Urinary bladder (tissue), 4 donors: ENCODE measurements at places on chromosomes 5 and 9. TPM values are rescaled to one million over a fixed set of nuclear protein-coding genes. Genes with fewer than 3 reads are reported as not detected.

GRCh38 chr9:113215132-113215531 is 5.9 kb downstream of the FKBP15 start:
- DNase-seq, result no peak

DNA sequence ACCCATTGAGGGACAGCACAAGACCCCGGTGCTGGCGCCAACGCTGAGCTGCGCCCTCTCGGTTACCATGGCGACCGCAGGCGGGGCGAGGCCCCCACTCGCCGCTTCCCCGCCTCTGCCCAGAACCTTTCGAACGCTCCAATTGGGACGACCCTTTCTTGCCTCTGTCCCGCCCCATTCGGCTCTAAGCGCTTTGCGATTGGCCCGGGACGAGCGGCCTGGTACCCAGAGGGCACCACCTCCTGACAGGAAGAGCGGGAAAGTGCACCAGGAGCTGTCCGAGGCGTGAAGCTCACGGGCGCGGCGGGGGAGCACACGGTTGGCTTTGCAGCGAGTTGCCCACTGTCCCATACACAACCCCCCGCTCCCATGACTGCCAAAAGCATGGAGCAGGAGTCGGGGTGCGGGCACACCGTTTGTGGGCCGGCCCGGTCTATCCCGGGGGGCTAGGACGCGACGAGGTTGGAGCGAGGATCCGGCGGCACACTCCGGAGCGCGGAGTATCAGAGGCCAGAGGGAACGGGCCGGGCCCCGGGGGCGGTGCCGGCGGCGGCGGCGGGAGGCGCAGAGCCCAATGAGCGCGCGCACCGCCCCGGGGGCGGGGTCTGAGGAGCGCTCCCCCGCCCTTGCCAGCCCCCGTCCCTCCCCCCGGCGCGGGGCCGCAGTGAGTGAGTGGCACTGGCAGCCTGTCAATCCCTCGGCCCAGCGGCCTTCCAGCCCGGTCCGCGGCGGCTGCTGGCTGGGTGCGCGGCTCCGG is 978 bp upstream of the PBX3 start:
- DNase-seq, result peak; percentile 69

DNA sequence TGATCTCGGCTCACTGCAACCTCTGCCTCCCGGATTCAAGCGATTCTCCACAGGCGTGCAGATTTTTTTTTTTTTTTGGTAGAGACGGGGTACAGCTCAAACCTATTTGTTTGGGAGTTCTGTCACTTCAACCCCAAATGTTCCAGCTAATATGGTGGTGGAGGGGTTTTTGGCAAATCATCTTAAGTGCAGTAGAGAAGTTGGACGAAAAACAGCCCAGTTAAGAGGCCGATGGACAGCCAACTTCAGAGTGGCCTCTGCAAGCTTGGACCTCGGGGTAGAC is 756 bp upstream of the PRR7 start:
- DNase-seq, result no peak

DNA sequence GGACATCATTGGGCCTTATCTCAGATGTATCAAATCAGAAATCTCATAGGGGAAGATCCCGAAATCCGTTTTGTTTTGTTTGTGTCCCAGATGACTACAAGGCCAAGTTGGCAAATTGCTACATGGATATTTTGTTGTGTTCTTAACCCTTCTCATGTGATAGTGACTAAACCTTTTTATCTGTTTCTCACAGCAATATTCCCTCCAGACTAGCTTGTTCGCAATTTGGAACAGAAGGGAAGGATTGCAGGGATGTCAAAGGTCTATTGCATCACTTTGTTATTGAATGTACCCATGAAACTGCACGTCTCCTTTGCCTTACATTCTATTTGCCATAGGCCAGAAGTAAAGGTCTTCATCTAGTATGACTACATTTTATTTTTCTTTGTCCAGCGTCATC is 453.9 kb downstream of the NFIB start:
- no peak for DNase-seq

Gene DRD1
- 4.2 TPM for total RNA-seq

DNA sequence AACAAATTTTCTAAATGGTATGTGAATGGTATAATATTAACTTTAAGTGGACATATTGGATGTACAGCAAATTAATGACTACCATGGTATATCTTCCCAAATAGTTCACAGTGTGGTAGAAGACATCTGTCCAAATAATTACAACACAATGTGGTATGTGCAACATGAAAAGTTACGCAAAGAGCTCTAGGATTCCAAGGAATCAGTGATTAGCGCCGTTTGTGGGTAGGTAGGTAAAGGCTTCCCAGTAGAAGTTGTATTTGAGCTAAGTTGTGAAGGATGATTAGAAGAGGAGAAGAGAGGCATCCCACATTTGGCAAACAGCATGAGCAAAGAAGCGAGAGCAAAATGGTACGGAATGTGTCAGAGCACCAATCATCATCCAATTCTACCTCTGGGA is 14.3 kb upstream of the KLF9 start:
- DNase-seq, result no peak

DNA sequence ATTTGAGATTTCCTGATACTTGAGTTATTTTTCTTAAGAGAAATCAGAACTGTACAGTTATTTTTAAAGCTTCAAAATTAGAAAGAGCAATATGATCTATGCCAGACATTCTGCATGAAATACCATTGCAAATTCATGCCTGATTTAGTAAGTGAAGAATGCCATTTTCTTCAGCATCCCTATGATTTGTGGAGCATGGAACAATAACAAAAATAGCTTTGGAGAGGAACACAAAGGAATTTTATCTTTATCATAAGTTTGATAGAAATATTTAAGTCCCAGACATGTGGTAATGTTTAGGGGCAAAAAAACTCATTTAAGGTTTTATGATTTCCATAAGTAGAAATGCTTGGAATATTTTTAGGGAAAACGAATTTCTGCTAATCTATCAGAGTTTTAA is 1863.4 kb downstream of the EFNA5 start:
- no peak for DNase-seq

Gene QSOX2
- total RNA-seq, result 7.6 TPM

Gene IRX2
- total RNA-seq, result 0.58 TPM

GRCh38 chr5:152369298-152369697 is 35.8 kb downstream of the NMUR2 start:
- no peak for DNase-seq

- no peak for DNase-seq
Measured at GRCh38 chr9:130765137-130766020, 69.7 kb upstream of the ABL1 start.

- DNase-seq, result peak; percentile 41
Measured at GRCh38 chr5:122845229-122846050, at the start of gene SNX24. Gene SNX24 (plus strand): TSS chr5:122845613. CDS start chr5:122845634, 21 bp downstream.

Gene FAM153A
- total RNA-seq, result not detected

Gene ARHGEF28
- total RNA-seq, result 16.9 TPM

- DNase-seq, result no peak
Measured at GRCh38 chr5:132069561-132069960, 4.0 kb upstream of the CSF2 start.

DNA sequence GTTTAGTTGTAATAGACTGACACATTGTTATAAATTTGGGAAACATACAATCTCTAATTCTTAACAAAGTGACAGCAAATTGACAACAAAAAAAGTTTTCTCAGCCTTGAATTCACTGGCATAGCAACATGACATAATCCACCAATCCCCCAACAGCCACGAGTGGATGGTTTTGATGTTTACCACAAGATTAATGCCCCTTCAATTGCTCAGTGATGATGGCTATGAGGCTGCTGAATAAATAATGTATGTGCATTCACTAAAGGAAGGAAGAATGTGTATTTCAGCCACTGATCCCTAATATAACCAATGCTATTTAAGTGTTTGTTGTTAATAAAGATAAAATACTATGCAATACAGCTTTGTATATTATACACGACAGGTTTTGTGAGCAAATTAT is 743.6 kb upstream of the DMAC1 start:
- DNase-seq, result no peak

Gene WDR38
- total RNA-seq, result not detected

Gene GLRA1
- total RNA-seq, result not detected

GRCh38 chr9:16796304-16796825 is 74.1 kb downstream of the BNC2 start:
- no peak for DNase-seq
